NCI-H187 treated with DMSO at 0.1 percent for 48 hours (cell line): ENCODE measurements at places on chromosomes 3 and 15.

- DNase-seq = no peak
These were observed 4.8 kb downstream of the CX3CR1 start for GRCh38 chr3:39275052-39275451.

GRCh38 chr3:10289787-10290355, 2.9 kb downstream of the GHRL start:
- DNase-seq = no peak

DNA sequence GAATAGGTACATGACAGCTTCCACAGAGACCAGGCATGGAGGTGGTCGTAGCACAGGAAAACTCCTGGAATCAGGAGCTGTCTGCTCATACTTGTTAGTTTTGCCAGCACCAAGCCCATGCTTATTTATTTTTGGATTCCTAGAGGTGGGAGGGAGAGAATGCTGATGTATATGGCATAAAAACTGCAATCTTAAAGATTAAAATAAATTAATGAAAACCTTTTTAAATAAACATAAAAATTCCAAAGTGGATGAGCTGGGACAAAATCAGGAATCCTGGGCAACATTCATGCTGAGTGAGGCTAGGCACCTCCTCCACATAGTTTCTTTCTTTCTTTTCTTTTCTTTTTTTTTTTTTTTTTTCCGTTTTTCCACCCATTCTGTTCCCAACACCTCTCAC, 14.3 kb upstream of the BCL6 start:
- no peak for DNase-seq

- no peak for DNase-seq
These were observed 17.6 kb upstream of the CYP11A1 start for GRCh38 chr15:74384881-74385643.

DNA sequence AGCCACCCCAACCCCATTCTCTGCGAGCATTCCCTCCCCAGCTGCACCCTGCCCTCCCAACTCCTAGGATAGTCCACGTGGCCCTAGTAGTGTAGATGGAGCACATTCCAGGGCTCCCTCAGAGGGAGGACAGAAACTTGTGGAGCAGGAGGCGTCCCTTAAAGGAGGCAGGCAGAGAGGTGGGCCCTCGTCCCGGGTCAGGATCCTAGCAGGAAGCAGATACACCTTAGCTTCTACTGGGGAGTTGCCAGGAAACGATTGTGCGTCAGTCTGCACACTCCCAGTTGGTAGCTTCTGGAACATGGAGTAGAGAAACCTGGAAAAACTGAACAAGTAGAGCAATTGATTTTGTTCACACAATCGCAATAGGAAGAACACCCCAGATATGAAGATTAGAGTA, 43.9 kb upstream of the KLHL25 start:
- DNase-seq = no peak

DNA sequence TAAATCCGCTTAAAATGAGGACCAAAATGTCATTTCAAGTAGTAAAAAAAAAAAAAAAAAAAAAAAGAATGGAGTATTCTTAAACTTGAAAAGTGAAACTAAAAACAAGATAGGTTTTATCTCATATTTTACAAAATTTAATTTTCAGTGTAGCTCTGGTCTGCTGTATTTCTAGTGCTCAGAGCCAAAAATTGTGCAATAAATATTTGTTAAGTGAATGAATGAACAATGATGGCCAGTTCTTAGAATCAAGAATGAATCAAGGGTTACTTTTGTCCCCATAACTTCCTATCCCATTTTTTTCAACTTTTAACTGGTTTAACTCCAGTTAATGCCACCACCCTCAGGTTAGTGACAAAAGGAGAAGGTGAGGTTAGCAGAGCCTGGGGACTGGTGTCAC, 214.4 kb downstream of the ABHD5 start:
- DNase-seq = no peak

DNA sequence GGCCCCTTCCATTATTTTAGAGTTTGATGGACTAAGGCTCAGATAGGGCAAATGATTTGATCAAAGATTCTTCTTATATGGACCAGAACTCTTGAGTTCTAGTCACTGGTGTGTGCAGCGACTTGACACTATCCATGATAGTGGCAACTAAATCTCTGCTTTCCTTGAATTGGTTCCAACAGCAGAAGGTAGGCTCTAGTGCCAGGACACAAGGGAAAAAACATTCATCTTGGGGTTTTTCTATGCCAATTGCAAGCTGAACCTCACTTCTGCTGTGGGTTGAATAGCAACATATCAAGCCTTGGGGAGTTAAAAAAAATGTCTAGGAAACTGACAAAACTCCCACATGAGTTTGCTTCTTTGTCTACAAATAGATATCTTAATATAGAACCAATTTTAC, 35.1 kb downstream of the CTXND1 start:
- no peak for DNase-seq

- no peak for DNase-seq
These were observed 644 bp upstream of the NGLY1 start for GRCh38 chr3:25783661-25784512.

- DNase-seq = no peak
These were observed 31.9 kb downstream of the SLMAP start for GRCh38 chr3:57787867-57788623.

DNA sequence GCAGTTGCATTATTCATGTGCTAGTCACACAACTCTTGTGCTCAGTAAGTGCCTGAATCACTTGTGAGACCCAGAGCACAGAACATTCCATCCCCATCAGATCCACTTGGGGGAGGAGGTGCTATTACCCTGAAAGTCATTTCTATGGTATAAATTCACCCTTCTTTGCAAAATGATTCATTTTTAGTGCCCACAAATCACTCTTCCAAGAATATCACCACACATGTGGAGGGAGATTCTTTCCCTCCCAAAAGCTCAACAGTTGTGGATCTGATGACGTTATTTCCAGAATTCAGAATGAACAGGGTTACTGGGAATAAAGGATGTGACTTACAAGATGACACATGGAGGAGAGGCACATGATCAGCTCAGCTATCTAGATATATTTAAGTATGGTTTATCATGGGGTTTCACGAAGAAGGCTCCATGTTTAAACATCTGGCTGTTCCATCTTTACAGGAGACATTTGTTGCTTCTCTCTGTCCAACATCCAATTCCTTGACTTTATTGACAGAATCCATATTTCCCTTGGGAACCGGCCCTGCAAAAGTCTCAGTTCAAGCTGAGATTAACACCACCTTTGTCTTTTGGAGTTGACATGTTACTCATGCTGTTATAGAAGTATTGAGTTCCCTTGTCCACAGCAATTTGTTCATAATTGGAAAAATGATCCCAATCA, 214.2 kb upstream of the PROK2 start:
- DNase-seq = no peak

DNA sequence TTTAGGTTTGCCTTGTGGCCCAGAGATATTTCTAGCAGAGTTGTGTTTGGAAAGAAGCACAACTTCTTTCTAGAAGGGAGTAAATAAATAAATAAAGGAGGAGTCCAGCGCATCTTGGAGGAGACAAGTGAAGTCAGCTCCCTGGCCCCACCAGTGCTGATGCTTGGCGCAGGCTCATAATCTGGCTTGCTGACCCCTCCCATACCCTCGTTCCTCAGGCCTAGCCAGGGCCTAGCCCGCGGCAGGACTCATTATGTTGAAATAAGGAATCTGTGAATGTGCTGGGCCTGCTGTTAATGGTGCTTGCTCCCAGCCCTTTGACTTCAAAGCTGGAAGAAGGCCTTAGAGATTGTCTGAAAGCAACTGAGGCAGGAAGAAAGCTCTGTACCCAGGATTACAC, 3.1 kb downstream of the ZNF710 start:
- DNase-seq = no peak

DNA sequence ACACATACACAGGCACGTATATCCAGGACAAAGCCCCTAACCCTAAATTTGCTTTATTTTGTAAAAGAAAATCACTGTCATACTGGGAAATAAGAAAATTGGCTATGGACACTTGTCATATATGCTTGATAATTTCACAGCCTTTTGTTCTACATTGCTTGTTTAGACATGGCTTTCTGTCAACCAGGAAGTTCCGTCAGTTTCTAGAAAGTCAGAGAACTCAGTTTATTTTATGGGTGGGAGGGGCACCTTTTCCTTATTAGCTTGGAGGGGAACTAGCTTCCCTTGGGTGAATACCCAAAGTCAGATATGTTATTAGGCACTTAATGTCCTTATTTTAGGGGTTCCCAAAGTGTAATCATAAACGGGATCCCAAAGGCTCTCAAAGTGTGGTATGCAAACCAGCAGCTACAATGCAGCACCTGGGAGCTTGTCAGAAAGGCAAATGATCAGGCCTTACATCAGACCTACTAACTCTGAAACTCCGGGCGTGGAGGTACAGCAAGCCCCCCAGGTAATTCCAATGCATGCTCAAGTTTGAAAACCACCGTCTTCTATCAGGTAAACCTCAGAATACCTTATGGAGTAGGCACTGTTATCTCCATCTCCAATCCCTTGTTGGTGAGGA, 50.1 kb downstream of the CADPS start:
- no peak for DNase-seq

- DNase-seq = no peak
These were observed 524 bp downstream of the MRPS11 start for GRCh38 chr15:88467935-88468528.

DNA sequence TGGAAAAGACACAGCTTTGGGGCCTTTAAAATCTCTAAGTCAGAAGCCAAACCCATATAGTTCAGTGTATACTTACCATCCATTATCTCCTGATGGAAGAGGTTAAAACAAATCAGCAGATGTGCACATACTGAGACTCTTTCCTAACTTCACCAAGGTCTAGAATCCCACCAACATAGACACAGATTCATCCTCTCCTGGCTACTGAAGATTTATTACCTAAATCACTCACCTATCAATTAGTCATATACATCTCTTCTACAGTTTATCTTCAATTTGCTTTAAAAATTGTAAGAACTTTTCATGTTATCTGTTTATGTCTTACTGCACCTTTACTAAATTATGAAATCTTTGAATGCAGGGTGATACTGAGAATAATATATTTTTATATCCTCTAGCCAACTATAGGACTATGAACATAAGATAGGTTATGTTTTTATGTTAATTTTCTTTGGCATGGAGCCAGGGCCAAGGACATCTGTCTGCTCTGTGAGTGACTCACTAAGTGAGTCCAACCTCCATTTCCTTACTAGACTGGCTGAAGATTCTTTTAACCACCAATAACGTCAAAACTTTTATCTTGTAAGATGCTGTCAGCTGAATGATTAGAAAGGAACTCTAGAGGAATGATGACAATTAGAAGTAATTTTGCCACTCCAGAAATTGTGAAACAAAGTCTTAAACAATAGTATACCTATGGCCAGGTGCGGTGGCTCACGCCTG, 397.6 kb downstream of the FOXP1 start:
- DNase-seq = no peak

- no peak for DNase-seq
These were observed 77.5 kb downstream of the CHSY1 start for GRCh38 chr15:101174152-101174920.

GRCh38 chr15:43270676-43271306, 4.1 kb upstream of the TGM5 start:
- DNase-seq = no peak

- no peak for DNase-seq
These were observed 14.5 kb downstream of the PLXND1 start for GRCh38 chr3:129591932-129592331.

DNA sequence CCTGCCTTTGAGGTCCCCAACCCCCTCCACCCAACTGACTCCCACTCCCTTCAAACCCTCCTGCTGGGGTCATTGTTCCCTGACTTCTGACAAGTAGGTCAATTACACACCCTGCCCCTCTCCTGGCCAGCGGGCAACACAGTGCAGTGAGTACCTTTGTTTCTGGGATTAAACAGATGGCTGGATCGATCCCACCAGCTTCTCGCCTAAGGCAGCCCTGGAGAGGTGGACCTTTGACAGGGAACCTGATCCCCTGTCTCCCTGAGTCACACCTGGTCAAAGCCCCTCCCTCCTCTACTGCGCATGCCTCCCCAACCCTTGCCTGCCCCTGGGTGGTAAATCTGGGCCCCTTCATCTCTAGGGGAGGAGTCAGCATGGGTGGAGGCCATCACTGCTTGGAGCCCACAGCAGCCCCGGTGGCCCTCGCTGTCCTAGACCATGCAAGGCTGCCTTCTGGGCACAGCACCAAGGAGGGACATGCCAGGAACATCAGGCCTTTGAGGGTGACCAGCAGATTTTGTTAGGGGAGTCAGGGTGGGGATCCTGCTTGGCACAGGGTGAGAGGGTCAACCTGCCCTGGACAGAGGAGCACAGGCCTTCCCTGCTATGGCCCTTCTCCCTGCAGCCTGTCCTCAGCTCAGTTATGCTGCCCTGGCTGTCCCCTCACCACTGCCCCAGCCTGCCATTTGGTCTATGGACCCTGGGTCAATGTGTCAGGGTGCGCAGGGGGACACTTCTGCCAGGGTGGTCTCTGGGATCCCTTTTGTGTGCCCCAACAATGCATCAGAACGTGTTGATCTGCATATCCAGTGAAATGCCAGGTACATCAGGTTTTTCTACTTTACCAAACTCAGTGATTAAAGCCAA, 9.8 kb upstream of the PRR23E start:
- DNase-seq = no peak

GRCh38 chr3:107753976-107754375, 231.2 kb downstream of the BBX start:
- no peak for DNase-seq

GRCh38 chr3:43448098-43448497, 161.8 kb downstream of the SNRK start:
- DNase-seq = no peak

- DNase-seq = no peak
These were observed 31.5 kb upstream of the ARHGEF26 start for GRCh38 chr3:154089421-154090420.

GRCh38 chr3:10277115-10277625, 15.6 kb downstream of the GHRL start:
- no peak for DNase-seq

- no peak for DNase-seq
These were observed 12.5 kb downstream of the P2RY14 start for GRCh38 chr3:151265866-151266265.

DNA sequence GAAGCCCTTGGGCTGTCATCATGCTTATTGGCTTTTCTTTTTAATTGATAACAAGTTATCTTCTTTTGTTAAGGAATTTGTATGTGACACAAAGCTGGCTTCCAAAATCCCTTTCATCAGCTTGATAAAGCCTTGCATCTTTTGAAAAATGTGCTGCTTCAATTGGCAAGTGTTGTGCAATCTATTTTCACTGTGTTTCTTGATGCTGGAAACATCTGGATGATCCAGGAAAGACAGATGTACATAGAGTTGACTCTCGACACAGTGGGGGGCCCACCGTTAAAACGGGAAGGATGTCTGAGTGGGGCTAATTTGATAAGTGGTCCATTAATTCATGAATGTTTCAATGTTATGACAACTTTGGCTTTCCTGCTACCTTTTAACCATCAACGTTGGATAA, 158.3 kb upstream of the WNT5A start:
- DNase-seq = no peak

DNA sequence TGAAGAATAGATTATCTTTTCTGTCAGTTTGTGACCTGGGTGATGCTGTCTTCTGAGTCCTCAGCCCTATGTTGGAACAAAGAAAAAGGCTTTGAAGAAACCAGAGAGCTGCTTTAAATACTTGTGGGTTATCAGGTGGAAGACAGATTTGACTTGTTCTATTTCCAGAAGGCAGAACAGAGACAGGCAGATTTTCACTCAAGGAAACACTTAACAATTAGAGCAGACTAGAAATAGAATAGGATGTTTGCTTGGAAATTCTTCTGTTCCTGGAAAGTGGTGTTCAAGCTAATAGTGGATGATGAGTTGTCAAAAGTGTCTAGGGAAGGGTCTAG, 219.4 kb downstream of the UBE2E2 start:
- DNase-seq = no peak

GRCh38 chr3:108590460-108590859, 938 bp downstream of the DZIP3 start:
- no peak for DNase-seq

- DNase-seq = no peak
These were observed 132.4 kb downstream of the EPHA3 start for GRCh38 chr3:89239774-89240173.
